T-cell (primary cell): ENCODE measurements at places on chromosomes 1 and 21. TPM values are rescaled to one million over a fixed set of nuclear protein-coding genes. Genes with fewer than 3 reads are reported as not detected.

- H3K27me3 ChIP-seq, result no peaks in the 10 kb centered on the region
- H3K4me3 ChIP-seq, result no peak overlapping the region
- no peaks in the 10 kb centered on the region for H3K4me1 ChIP-seq
Measured at GRCh38 chr1:173234899-173235298, 27.8 kb upstream of the TNFSF4 start.

DNA sequence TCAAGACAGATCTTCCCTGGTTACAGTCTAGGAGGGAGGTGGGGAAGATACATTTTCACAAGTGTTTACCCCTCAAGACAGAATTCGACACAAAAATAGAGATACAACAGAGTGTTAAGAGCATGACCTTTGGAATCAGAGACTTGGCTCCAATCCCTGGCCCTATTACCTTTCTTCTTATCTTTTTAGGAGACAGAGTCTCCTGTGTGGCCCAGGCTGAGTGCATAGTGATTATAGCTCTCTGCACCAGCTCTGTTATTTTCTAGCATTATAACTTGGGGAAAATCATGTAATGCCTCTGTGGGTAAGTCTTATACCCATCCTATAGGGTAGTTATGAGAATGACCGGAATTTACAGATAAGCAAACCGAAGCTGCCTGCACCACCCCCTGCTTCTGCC is 9.8 kb downstream of the NIPAL3 start:
- H3K27me3 ChIP-seq, result no peaks in the 10 kb centered on the region
- H3K4me1 ChIP-seq, result peaks cover 13% of the 10 kb centered on the region
- no peak overlapping the region for H3K27ac ChIP-seq
- no peak overlapping the region for H3K4me3 ChIP-seq
- DNase-seq, result no peak

- H3K27me3 ChIP-seq, result peaks cover 6% of the 10 kb centered on the region
- H3K27ac ChIP-seq, result no peak overlapping the region
- H3K36me3 ChIP-seq, result no peaks in the 10 kb centered on the region
- H3K4me1 ChIP-seq, result no peaks in the 10 kb centered on the region
- DNase-seq, result no peak
Measured at GRCh38 chr21:35860189-35860869, 200.0 kb downstream of the SETD4 start.

DNA sequence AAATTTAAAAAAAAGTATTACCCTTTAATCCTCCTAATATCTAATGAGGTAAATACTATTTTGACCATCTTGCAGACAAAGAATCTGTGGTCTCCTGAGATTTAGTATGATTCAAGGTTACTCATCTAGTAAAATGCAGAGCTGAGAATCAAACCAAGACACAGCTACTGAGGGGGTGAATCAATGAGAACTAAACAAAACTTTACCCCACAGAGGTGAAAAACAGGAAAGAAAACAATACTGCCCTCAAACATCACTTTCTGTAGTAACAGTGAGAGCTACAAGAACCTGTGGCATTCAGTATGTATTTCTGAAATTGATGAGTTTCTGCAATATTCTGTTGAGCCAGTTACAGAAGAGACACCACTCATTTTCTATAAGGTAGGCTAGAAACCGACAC is 85.1 kb downstream of the JAK1 start:
- H3K27ac ChIP-seq, result no peak overlapping the region
- no peaks in the 10 kb centered on the region for H3K27me3 ChIP-seq
- H3K36me3 ChIP-seq, result peaks cover 4% of the 10 kb centered on the region
- no peak overlapping the region for H3K4me3 ChIP-seq
- DNase-seq, result no peak
- peaks cover 26% of the 10 kb centered on the region for H3K4me1 ChIP-seq

DNA sequence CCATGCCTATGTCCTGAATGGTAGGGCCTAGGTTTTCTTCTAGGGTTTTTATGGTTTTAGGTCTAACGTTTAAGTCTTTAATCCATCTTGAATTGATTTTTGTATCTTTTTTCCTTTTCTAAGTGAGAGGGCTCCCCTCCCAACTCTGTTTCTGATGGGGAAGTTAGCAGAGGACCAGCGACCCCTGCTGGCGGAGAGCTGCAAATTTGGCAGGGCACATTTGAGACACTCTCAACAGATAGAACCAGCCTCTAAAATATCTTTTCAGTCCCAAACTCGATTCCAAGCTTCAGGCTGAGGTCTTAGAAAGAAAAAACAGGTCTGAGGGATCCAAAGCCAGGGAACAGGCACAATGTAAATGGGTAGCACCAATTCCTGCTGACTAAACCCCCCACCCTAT is 32.5 kb downstream of the LRRC3 start:
- H3K4me1 ChIP-seq, result peaks cover 11% of the 10 kb centered on the region
- H3K4me3 ChIP-seq, result no peak overlapping the region
- H3K27me3 ChIP-seq, result peaks cover 24% of the 10 kb centered on the region
- DNase-seq, result peak; percentile 25

GRCh38 chr1:151827853-151828252 is 3.7 kb downstream of the RORC start:
- no peak overlapping the region for H3K4me3 ChIP-seq
- no peaks in the 10 kb centered on the region for H3K27me3 ChIP-seq
- peaks cover 29% of the 10 kb centered on the region for H3K4me1 ChIP-seq
- H3K27ac ChIP-seq, result peak overlapping the region; percentile 78

- no peaks in the 10 kb centered on the region for H3K36me3 ChIP-seq
- no peak overlapping the region for H3K27ac ChIP-seq
- H3K4me1 ChIP-seq, result no peaks in the 10 kb centered on the region
- no peak overlapping the region for H3K4me3 ChIP-seq
- no peak for DNase-seq
- H3K27me3 ChIP-seq, result no peaks in the 10 kb centered on the region
Measured at GRCh38 chr1:71980556-71980955, 301.8 kb downstream of the NEGR1 start.

GRCh38 chr1:50098591-50099021 is 10.1 kb upstream of the ELAVL4 start:
- DNase-seq, result no peak
- no peaks in the 10 kb centered on the region for H3K4me1 ChIP-seq
- H3K27me3 ChIP-seq, result no peaks in the 10 kb centered on the region
- H3K4me3 ChIP-seq, result no peak overlapping the region
- H3K27ac ChIP-seq, result no peak overlapping the region

GRCh38 chr1:229296541-229296941 is 25.6 kb downstream of the RAB4A start:
- no peak overlapping the region for H3K4me3 ChIP-seq
- H3K27ac ChIP-seq, result no peak overlapping the region
- H3K4me1 ChIP-seq, result no peaks in the 10 kb centered on the region
- DNase-seq, result no peak
- H3K36me3 ChIP-seq, result peaks cover 48% of the 10 kb centered on the region
- H3K27me3 ChIP-seq, result no peaks in the 10 kb centered on the region

DNA sequence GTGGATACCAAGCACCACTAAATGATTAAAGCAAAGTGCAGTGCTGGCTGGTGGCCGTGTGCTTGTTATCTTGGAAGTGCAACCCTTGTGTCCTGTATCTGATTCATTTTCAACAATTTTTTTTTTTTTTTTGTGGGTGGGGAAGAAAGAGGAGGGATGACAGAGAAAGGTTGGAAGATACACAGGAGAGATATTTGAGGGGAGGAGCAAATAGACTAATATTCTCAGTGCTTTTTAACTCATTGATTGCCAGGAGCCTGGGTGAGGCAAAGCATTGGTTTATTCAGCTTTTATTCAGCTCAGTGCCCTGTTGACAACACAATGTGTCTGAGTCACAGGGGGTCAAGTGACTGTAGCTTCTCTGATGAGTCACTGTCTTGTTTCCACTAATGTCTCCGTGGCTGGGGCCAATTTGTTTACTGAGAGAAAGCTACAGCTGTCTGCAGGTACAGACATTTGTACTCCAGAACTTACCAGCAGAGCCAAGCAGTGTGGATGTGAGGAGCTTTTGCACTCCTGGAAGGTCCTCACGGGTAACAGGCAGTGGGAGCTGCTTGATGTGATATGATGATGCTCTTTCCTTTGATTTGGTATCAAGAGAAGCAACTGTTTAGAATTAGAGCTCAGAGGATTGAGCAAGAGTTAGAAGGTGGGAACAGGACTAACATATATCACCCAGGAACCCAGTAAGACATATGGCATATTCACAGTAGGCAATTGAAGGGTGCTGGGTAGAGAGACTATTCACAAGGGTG is 23.6 kb upstream of the DNM3 start:
- DNase-seq, result peak; percentile 8
- no peaks in the 10 kb centered on the region for H3K36me3 ChIP-seq
- no peaks in the 10 kb centered on the region for H3K4me1 ChIP-seq
- no peaks in the 10 kb centered on the region for H3K27me3 ChIP-seq
- H3K4me3 ChIP-seq, result no peak overlapping the region
- no peak overlapping the region for H3K27ac ChIP-seq

DNA sequence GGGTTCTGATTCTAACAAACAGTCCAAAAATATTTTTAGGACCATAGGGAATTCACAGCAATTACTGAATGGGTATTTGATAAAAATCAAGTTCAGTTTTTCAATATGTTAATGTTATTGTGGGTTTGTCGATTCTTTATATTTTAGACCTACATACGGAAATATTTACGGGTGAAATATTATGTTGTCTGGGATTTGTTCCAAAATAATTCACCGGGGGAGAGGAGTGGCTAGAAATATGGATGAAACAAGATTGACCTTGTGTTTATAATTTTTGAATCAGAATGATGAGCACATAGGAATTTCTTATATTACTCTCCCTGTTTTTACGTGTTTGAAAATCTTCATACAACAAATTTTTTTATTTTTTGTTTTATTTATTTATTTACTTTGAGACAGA is 56.7 kb upstream of the USP1 start:
- H3K27me3 ChIP-seq, result no peaks in the 10 kb centered on the region
- H3K36me3 ChIP-seq, result no peaks in the 10 kb centered on the region

- H3K27me3 ChIP-seq, result no peaks in the 10 kb centered on the region
- H3K4me1 ChIP-seq, result peaks cover 52% of the 10 kb centered on the region
- H3K36me3 ChIP-seq, result no peaks in the 10 kb centered on the region
- H3K4me3 ChIP-seq, result peak overlapping the region; percentile 97
- DNase-seq, result no peak
Measured at GRCh38 chr1:40041466-40041838, 923 bp downstream of the CAP1 start.

Gene RGS4
- not detected for total RNA-seq

Gene COL16A1
- total RNA-seq, result not detected

Gene AHDC1
- 26.4 TPM for total RNA-seq

Gene OPN3
- 6.1 TPM for total RNA-seq

Gene B3GALT2
- total RNA-seq, result 3.4 TPM

Gene HDAC1
- total RNA-seq, result 117 TPM

Gene ESPN
- 6.2 TPM for total RNA-seq

Gene EPHA10
- 1.4 TPM for total RNA-seq

Gene COL24A1
- total RNA-seq, result 0.15 TPM

Gene RAP1GAP
- total RNA-seq, result 0.35 TPM

Gene CASQ1
- not detected for total RNA-seq
